ENCODE measurements at places on chromosomes 6 and 20. TPM values are rescaled to one million over a fixed set of nuclear protein-coding genes. Genes with fewer than 3 reads are reported as not detected.

MACROD2 gene
- 7.6 TPM for total RNA-seq

GRCh38 chr6:35073766-35074471 is 67.2 kb downstream of the TCP11 start:
- H3K4me1 ChIP-seq = no peaks in the 10 kb centered on the region
- no peaks in the 10 kb centered on the region for H3K36me3 ChIP-seq
- H3K4me3 ChIP-seq = no peak overlapping the region
- H3K27ac ChIP-seq = no peak overlapping the region
- no peak for DNase-seq

DNA sequence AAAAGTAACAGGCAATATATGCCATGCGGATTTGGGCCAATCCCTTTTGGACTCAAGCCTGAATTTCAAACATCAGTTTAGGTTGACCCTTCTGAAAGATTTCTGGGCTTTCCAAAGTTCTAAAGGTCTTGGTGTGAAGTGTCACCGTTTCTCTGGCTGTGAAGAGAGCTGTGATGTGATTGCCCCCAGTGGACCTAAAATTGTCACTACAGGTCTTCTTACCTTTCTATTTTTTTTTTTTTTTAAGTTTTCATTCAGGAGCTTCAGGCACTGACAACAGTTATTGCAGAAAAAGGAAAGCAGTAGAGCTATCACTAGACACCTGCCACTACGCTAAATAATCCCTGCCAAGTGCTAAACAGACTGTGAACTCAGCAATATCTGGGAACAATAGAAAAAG is 75.7 kb upstream of the OPRM1 start:
- H3K27me3 ChIP-seq = no peaks in the 10 kb centered on the region
- no peak overlapping the region for H3K4me3 ChIP-seq
- no peak for DNase-seq

GRCh38 chr6:161212902-161213301 is 61.0 kb downstream of the AGPAT4 start:
- no peak for DNase-seq
- H3K4me3 ChIP-seq = no peak overlapping the region
- no peaks in the 10 kb centered on the region for H3K36me3 ChIP-seq
- peaks cover 4% of the 10 kb centered on the region for H3K4me1 ChIP-seq
- no peak overlapping the region for H3K27ac ChIP-seq

ZGPAT gene
- 15.7 TPM for total RNA-seq
